ENCODE measurements at places on chromosomes 4 and X.

GRCh38 chr4:71380788-71381187 lies 42.0 kb downstream of the SLC4A4 start:
- no peak for DNase-seq

GRCh38 chr4:26568446-26568994 lies 15.4 kb upstream of the TBC1D19 start:
- no peak for DNase-seq

- DNase-seq = no peak
Measured at GRCh38 chr4:26719954-26720552, 136.2 kb downstream of the TBC1D19 start.

DNA sequence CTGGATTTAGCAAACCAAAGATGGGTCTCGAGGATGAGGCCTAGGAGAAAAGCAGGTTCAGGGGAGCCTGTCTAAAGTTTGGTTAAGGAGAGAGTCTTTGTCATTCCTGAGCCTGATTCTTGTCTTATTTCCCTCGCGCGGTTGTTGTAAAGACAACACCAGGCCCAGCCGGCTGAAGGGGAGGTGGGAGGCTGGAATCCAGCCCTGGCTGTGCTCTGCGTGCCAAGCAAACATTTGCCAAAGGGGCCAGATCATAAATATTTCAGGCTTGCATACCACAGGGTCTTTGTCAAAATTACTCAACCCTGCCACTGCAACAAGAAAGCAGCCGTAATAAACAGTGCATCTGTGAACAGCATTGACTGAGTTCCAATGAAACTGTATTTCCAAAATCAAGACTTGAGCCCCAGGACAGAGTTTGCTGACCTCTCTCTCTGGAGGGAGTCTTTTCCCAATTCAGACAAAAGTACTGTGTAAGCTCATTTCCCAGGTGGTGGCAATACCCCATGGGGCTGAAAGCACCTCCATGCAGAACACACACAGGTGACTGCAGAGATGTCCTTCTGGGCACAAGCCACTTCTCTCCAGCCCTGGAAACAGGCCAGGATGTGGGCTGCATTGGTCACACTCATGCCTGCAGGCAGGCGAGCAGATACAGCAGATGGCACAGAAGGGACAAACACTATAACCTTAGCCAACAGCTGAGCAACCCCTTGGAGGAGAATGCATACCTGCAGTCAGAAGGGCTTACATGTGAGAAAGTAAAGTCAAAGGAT lies 320.3 kb downstream of the STK32B start:
- DNase-seq = no peak

DNA sequence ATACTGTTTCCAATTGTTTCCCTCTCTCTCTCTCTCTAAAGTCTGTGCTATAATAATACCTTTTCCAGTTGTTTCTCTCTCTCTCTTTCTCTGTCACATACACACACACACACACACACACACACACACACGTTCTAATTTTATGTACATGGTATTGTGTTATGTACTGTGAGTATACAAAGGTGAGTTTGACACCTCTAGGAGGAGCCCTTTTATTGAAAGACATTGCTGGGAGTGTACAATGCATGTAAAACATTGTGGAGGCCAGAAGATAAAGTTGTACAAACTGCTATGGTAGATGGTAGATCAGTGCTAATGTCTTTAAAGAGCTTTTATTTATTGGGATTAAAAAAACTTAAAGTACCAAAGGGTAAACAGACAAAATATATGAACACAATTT lies 53.6 kb downstream of the BLTP1 start:
- no peak for DNase-seq

DNA sequence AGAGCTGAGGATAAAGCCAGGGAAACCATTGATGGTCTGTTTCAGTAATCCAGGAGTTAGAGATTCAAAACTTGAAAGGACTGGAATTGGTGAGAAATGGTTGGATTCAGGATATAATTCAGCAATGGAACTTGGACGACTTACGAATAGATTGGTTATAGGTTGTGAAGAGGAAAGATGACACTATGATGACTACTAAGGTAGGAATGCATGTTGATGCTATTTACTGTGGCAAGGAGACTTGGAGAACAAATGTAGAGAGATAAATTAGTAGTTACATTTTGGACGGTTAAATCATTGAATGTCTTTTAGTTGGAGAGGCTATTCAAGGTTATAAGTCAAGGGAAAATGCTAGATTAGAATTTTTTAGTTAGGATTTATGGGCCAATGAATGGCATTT lies 365.4 kb upstream of the TECRL start:
- no peak for DNase-seq
